ENCODE measurements at places on chromosomes 3 and 15.

GRCh38 chr3:71905426-71905825 is 120.5 kb upstream of the PROK2 start:
- no peak for DNase-seq

DNA sequence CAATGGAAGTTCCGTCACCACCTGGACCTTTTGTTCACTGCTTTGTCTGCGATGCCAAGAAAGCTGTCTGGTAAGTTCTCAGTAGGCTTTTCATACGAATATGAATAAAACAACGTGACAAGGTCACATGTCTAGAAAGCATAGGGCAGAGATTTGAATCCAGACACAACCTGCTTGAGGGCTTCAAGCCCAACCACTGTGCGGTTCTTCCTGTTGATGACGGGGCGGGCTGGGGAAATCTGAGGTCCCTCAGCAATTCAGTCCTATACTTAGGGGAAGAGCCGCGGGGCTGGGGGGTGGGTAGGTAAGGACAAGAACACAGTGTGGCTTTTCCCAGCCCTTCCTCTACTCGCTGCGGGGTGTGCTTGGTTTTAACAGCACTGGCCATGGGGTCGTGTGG is 32.4 kb upstream of the SMAD3 start:
- no peak for DNase-seq

DNA sequence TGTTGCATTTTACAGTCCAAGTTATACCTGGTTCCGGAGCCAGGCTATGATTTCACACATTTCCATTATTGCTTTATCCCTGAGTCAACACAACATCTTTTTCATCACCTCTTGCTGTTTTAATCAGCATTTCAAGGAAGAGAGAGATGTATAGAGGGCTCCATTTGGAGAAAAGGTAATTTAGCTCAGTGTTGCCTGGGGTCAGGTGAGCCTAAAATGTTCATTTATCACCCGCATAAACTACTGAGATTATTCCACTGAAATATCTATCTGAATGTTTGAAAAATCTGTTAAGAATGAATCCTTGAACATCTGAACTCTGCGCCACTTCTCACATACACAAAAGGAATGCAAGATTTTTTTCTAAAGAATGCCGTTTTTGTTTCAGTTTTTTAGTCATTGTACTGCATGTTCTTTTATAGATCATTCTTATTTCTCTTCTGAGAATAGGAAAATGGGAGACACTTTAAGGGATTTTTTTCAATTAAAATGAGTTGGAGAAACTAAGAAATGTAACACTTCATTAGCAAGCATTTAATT is 51.5 kb upstream of the AGTR1 start:
- no peak for DNase-seq

DNA sequence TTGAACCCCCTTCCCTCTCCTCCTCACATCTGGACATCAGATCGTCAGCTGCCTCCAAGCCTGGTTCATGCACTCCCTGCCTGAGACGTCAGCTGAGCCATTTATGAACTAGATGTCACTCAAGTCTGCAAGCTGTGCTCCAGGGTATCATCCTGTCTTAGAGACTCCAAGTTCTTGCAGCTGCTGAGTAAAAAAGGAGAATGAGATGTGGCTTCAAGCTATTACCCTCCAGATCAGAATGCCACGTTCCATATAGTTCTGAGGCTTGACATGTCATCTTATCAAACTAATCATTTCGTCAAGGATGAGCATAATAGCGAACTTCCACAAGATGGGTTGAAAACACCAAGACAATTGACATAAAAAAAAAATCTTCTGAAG is 766.3 kb downstream of the TBL1XR1 start:
- no peak for DNase-seq
